ENCODE measurements at places on chromosomes 6 and 20.

DNA sequence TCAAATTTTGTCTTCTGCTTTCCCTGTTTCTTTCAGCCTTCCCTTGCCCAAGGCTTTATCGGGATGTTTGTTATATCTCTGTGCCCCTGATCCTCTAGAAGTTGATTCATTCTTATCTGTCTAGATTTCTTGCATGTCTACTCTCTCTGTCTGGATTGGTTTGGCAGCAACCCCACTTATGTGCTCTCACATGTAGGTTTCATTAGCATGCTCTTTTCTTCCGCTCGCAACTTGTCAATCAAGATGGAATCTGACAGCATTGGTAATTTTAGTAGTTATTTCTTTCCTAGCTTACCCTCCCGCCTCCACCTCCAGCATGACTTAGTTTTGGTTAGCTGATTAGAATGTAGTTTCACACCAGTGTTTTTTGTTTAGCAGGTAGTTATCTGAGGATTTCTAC, 39.3 kb downstream of the LRRC1 start:
- DNase-seq: no peak

DNA sequence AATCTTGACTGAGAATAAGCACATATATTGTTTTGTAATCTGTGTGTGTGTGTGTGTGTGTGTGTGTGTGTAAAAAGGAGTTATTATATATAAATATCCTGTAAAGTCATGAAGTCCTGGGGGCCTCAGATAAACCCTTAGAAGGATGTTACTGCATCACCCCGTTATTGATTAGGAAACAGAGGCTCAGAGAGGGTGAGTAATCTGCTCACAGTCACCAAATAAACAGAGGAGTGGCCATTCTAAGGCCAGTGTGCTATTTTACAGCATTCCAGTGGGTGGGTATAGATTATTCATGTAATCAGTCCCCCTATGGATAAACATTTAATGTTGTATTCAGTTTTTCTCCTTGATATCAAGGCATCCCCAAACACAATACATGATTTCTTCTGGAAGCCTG, 87.1 kb downstream of the CDC5L start:
- DNase-seq: no peak

DNA sequence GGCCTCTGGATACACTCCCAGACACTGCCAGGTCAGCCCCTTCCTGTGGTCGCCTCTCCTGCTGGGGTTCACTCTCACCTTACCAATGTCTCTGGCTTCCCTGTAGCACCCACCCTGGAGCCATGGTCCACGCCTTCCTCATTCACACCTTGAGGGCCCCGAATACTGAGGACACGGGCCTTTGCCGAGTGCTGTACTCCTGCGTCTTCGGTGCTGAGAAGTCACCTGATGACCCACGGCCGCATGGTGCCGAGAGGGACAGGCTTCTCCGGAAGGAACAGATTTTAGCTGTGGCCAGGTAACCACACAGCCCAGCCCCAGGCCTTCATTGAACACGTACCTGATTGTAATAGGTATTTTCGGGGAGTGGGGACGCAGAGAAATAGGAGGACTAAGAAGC, 1.6 kb downstream of the AP5S1 start:
- no peak for DNase-seq

DNA sequence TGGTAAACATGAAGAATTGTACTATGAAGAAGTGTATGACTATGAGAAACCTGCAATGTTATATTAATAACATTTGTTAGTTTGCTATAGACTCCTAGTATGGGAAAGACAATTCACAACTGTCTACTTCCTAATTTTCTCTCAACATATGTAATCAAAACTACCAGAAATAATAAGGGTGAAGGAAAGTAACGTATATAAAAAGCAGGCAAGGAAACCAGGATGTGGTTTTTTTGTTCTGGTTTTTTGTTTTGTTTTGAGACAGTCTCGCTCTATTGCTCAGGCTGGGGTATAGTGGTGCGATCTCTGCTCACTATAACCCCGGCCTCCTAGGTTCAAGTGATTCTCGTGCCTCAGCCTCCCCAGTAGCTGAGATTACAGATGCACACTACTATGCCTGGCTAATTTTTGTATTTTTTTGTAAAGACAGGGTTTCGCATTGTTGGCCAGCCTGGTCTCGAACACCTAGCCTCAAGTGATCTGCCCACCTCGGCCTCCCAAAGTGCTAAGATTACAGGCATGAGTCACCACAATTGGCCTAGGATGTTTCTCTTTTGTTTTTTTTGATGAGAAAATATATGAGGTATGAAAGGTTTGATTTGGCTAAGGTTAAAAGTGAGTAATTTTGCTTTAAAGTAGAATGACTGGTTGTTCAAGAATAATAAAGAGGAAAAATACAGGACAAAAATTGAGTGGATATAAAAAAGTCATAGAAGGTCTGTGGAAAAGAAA, 83.1 kb downstream of the PTCHD4 start:
- no peak for DNase-seq

- DNase-seq: no peak
Observed at GRCh38 chr6:37987559-37987958, 168.0 kb downstream of the ZFAND3 start.

GRCh38 chr6:32558426-32559057, 28.5 kb upstream of the HLA-DRB5 start:
- DNase-seq: no peak

DNA sequence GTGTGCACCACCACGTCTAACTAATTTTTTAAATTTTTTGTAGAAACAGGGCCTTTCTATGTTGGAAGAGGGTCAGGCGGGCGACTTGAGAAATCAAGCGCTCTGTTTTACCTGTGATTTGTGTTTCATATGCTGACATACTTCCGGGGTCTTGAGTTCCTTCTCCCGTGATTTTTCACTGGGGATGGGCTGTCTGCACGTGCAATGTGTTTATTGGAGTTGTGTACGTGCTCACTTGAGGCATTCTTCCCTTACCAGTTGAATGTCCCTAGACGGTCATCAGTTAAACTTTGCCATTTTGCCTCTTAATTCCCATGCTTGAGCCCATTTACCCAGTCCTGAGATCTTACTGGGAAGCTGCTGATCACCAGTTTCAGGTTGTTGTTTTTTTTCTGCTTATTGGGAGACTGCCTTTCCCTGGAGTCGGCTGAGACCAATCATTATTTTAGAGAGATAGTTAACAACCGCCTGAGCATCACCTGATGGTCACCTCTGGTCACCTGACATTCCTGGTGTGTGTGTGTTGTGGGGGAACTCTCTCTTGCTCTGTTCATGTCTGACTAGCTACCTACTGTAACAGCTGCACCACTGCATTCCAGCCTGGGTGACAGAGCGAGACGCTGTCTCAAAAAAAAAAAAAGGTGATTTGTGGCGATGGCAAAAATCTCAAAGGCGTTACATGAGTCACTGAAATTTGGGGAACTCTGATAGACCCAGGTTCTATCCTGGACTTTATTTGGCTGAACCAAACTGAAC, 34.8 kb upstream of the NCOA3 start:
- DNase-seq: no peak

GRCh38 chr6:125097186-125097585, 56.4 kb upstream of the TPD52L1 start:
- no peak for DNase-seq

DNA sequence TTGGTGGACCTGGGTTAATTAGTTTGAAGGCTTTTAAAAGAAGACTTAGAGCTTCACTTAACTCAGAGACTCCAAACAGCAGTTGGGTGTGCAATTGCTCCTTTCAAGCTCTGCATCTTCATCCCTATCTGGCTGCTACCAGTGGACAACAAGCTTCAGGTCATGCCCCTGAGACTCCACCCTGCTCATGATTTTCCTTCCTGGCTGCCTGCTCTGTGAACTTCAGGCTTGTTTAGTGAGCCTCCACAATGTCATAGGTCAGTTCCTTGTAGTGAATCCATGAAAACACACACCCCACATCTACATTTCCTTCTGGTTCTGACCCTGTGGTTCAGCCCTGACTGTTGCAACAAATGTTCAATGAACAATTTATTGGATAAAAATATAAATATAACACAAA, 61.1 kb upstream of the MARCKS start:
- no peak for DNase-seq

- no peak for DNase-seq
Observed at GRCh38 chr6:159043251-159043650, 1.5 kb downstream of the TAGAP start.

DNA sequence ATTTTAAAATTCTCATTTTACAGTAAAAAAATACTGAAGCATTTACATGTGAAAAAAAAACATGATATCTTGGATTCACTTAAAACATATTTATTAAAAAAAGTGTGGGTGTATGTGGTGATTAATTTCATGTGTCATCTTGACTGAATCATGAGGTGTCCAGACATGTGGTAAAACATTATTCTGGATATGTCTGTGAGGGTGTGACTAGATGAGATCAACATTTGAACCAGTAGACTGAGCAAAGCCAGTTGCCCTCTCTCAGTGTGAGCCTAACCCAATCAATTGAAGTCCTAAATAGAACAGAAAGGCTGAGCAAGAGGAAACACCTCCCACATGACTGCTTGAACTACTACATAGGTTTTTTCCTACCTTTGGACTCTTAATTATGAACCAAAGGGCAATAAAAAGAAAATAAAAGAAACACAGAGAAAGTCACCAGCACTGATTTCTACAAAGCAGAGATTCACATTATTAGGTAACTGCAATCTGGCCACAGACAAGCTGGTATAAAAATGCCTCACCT, 90.5 kb upstream of the VGLL2 start:
- no peak for DNase-seq

DNA sequence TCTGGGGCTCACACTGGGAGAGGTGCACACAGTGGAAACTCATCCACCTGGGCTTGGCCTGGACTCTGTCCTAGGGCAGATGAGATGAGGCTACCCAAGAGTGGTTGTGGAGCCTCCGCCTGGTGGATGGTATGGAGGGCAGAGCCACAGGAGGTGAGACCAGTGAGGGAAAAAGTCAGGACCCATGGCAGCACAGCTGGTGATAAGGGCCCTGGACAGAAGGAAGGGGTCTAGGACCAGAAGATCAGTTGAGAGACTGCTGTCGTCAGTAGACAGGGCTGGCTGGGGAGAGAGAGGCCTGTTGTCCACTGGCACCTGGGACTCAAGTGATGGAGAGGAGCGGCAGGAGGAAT, 29.8 kb downstream of the PLCG1 start:
- no peak for DNase-seq

DNA sequence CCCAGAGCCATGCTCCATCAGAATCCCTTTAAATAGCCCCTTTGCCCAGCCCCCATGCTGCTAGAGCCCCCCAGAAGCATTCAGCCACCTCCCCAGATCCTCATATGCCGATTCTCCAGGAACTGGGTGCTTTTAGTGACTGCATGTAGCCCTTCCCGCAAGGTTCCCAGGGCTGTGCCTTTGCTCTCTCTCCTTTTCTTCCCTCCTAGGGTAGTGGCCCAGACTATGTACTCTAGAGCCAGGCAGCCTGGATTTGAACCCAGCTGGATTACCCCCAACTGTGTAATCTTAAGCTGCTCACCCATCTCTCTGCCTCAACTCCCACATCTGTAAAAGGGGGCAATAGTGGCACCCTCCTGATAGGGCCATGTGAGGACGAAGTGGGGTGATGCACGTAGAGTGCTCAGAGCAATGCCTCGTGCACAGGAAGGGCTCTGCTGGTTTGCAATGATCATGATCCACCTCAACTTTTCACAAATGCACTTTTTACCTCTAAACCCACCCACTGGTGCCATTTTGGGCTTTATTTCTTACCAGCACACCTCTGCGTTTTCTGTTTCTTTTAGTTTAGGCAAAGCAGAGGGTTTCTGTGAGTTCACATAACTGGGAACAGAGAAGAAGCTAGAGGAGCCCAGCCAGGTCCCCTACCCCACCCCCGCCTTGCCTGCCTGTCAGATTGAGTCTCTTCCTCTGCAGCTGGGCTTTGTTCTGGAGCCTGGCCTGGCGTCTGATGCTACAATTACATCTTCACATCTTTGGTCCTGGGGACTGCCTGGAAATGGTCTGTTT, 396.5 kb downstream of the RNGTT start:
- DNase-seq: no peak

DNA sequence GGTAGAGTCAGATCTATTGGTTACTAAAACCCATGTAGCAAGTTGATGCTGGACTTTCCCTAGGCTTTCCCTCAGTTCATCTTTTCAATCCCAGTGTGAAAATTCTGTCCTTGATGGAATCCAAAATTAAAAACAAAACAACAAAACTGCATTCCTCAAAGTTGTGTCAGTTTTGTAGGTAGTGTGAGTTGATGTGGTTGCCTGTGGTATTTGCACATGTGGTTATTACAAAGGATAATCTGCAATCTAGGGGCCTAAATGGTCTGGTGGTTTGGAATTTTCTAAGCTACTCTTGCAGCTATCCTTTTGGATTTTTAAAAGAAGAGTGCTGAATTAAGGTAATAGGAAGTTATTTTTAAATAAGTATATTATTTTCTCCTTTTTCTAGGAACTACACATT, 132.2 kb upstream of the SCGN start:
- DNase-seq: no peak

DNA sequence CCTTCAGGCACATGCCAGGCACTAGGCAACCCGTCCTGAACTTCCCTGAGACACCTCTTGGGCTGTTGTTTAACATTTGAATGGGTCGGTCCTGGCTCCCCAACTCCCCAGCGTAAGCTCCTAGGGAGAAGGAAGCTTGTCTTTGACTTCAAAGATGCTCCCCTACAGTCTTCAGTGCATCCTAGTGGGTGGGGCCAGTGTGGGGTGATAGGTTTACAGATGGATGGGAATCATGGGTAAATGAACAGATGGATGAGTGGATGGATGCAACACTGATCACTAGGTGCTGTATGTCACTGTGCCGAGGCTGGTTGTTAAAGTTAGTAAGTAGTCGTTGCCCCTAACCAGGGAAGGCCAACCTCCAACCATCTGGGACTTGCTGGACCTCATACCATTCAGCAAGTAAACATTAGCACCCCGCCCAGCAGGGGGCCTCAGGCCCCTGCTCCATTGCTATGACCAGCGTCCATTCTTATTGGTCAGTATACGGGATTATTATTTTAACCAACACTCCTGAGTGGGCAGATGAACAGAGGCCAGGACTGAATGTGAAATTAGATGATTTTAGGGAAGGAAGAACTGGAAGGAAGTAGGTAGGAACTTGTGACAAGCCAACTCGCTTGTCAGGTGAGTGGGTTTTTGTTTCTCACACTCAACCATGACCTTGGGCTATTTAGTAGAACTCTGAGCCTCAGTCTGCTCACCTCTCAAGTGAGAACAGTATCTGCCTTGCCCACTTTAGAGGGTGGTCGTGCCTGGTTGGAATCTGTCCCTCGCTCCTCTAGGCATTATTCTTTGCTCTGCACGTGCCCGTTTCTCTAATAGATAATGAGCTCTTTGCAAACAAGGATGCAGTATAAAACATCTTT, 82.9 kb upstream of the FOXP4 start:
- no peak for DNase-seq

GRCh38 chr6:158869826-158870648, 50.9 kb upstream of the EZR start:
- DNase-seq: peak; percentile 94

DNA sequence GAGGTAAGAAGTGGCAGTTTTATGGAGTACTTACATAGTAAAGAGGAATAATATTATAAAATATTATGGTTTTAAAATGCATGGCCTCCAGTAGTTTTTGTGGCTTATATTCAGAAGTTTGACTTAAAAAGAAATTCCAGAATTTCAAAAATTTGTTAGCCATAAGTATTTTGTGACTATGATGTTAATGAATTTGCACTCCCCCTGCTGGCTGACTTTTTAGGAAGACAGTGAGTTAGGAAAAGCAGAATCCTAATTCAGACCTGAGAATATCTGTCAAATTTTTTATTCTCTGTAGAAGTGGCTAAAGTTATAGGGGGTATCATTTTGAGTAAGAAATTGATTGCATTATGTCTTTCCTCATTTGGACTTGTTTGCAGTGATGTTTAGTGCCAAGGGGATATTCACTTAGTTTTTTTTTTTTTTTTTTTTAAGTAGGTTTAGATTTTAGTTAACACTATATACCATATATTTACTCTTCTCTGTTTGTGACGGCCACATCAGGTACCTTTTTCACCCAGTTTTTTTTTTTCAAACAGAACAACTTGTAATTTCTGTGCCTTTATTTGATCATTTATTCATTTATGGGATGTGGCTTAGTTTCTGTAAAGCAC, 40.8 kb downstream of the ZFAND3 start:
- DNase-seq: no peak

Measured in stimulated activated CD8-positive, alpha-beta memory T cell treated with anti-CD3 and anti-CD28 coated beads, Interleukin-15, amount 100 ng/mL, for 24 hours (primary cell).